ENCODE measurements at places on chromosomes 1 and 21. TPM values are rescaled to one million over a fixed set of nuclear protein-coding genes. Genes with fewer than 3 reads are reported as not detected.

- H3K27ac ChIP-seq, result no peak overlapping the region
- H3K4me3 ChIP-seq, result no peak overlapping the region
- peaks cover 4% of the 10 kb centered on the region for H3K27me3 ChIP-seq
- no peaks in the 10 kb centered on the region for H3K36me3 ChIP-seq
- H3K4me1 ChIP-seq, result no peaks in the 10 kb centered on the region
- no peak for DNase-seq
Observed at GRCh38 chr1:209431813-209432442, 151.6 kb upstream of the CAMK1G start.

DNA sequence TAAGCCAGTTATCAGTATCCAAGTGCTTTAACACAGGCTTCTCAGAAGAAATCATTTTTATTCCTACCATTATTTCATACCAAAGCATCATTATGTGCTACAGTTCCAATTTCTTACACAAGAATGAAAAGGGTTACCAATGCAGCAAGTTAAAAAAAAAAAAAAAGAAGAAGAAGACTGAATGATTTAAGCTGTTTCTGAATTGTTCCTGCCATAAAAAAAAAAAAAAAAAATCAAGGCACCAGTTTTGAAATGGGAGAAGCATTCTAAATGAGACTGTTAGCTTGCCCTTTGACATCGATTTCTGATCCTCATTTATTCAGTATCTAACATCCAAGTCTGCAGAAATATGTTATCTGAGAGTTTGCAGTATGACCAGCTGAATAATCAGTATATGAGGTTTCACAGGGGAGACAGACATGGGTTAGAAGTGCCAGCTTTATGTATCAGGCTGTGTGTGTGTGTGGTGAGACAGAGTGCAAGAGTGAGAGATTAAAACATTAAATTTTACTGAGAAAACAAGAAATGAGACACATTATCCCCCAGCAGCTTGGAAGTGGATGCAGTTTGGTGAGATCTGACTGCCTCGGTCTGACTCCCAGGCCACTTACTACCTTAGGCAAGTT, 105.8 kb downstream of the COLGALT2 start:
- H3K4me1 ChIP-seq, result no peaks in the 10 kb centered on the region
- H3K27ac ChIP-seq, result no peak overlapping the region
- H3K4me3 ChIP-seq, result no peak overlapping the region
- H3K36me3 ChIP-seq, result peaks cover 3% of the 10 kb centered on the region
- DNase-seq, result no peak

DNA sequence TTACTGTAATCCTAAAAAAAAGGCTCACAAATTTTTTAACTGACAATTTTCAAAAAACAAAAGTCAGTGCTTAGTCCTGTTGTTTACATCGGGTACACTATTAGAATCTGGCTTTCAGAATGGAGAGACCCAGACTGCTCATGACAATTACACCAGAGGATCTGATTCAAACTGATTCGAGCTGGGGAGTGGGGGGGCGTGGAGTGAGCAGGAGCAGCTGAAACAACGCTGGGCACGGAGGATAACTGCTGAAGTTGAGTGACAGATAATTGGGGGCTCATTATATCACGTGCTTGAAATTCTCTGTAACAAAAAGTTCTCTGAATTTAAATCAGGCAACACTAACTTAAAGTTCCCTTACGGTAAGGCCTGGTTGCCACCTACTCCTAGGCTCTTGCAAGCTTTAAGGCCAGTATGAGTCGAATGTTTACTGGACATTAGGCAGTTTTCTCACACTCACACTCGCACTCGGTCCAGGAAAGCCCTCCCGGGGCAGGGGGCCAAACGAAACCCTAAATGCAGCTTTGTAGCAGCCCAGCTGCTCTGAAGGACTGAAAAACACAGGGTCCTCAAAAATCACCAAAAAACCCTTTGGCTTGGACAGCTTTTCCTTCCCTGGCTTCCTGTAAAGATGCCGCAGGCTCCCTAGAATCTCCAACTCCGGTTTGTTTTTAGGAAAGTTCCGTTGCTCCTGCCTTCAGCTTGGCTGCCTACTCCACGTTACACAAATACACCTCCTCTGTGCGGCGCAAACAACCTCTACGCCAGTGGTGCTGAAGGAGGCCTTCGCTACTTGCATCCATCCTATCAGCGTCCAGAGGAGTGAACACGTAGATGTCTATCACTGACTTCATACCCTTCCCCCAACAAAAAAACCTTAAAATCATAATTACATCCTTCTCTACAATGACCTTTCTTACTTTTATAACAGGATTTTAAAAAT, 42.9 kb downstream of the CAPZB start:
- DNase-seq, result no peak
- no peak overlapping the region for H3K27ac ChIP-seq
- H3K27me3 ChIP-seq, result no peaks in the 10 kb centered on the region
- H3K4me1 ChIP-seq, result peaks cover 54% of the 10 kb centered on the region

- H3K4me1 ChIP-seq, result no peaks in the 10 kb centered on the region
- H3K4me3 ChIP-seq, result no peak overlapping the region
- no peak for DNase-seq
Observed at GRCh38 chr1:67571406-67571805, 113.6 kb upstream of the GADD45A start.

DNA sequence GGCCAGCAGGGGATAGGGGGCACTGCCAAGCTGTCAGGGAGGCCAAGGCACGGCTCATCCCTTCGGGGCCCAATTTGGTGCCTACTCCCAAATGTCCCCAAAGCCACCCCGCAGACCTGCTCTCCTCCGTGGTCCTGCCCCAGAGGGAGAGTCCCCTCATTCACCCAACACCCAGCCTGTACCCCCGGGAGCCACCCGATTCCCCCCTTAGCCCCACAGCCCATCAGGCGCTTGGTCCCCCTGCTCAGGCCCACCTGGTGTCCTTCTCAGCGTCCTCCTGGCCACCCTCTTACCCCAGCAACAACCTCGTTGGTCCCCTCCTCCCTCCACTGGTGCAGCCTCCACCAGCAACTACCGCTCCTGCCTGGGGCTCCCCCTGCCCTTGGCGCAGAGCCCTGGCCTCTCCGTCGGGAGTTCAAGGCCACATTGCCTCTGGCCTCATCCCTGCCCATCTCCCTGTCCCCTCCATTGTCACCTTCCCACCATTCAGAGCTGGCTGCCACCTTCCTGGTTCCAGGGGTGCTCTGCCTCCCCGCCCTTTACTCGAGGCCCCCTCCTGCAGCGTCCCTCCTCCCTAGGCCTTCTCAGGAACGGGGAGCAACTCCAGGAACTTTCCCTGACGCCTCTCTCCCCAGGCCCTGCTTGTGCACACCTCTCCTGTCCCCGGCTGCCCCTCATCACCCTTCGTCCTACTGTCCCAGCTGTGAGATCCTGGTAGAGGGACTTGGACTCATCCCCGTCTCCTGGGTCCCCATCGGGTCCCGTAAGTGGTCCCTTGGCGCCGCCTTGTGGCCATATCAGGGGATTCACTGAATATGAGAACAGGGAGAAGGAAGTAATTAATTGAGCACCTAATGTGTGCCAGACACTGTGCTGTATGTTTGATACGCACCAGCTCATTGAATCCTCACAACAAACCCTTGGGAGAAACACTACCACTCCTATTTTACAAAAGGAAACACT, 73.9 kb downstream of the RAP1GAP start:
- H3K27ac ChIP-seq, result no peak overlapping the region
- no peak overlapping the region for H3K4me3 ChIP-seq
- H3K4me1 ChIP-seq, result no peaks in the 10 kb centered on the region
- no peaks in the 10 kb centered on the region for H3K36me3 ChIP-seq
- H3K27me3 ChIP-seq, result no peaks in the 10 kb centered on the region
- DNase-seq, result peak; percentile 93

GRCh38 chr1:8016895-8017241, 9.2 kb downstream of the ERRFI1 start:
- H3K27me3 ChIP-seq, result peaks cover 7% of the 10 kb centered on the region
- no peak overlapping the region for H3K27ac ChIP-seq
- DNase-seq, result no peak
- no peak overlapping the region for H3K4me3 ChIP-seq
- H3K4me1 ChIP-seq, result peaks cover 31% of the 10 kb centered on the region

DNA sequence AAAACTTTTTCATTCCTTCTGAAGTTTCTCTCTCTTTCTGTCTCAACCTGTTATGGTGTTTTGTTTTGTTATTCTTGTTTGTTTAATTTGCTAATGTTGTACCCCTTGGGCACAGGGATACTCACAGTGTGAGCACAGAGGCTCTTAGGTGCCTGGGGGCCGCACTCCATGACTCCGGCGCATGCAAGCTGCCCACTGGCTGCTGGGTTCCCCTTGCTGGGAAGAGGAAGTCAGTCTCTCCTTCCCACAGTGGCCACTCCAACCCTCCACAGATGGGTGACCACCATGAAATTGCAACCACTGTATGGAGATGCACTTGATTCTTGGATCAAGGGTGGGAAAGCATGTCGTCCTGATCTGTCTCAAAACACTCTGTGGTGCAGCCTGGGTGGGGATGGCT, 4.6 kb upstream of the CD1A start:
- H3K36me3 ChIP-seq, result no peaks in the 10 kb centered on the region
- no peak overlapping the region for H3K4me3 ChIP-seq
- H3K27me3 ChIP-seq, result no peaks in the 10 kb centered on the region
- DNase-seq, result no peak

DNA sequence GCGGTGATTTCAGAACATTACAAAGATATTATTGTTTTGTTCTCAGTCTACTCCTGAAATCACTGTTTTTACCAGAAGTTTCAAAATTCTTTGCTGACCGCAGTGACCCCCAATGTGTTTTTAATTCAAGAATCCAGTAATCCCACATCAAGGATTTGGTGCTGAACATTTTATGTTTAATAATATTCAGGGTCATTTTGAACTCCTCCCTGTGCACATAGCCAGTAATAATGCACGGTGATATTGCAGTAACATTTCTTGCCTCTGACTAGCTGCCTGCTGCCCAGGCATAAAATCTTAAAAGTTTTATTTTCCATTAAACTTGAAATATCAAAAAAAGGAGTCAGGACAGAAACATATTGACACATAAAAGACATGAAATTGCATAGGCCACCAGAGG, 443.4 kb upstream of the NCAM2 start:
- DNase-seq, result no peak
- H3K27ac ChIP-seq, result no peak overlapping the region
- H3K27me3 ChIP-seq, result no peaks in the 10 kb centered on the region
- H3K36me3 ChIP-seq, result no peaks in the 10 kb centered on the region

DNA sequence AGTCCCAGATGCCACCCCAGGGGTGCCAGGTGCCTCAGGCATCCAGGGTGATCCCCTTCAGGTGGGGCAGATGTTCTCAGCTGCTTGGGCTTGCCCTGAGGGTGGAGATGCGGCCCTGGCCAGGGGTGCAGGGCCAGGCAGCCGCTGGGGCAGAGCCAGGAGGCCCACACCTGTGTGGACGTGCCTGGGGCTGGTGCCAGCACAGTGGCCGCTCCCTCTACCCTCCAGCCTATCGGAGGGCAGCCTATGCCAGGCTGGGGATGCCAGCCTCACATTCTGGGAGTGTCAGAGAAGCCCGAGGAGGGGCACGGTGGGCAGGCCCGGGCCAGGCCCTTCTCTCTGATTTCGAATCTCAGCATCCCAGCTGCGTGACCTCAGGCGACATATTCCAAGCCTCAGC, 96.5 kb upstream of the WNT4 start:
- DNase-seq, result no peak
- no peak overlapping the region for H3K4me3 ChIP-seq
- peaks cover 10% of the 10 kb centered on the region for H3K27me3 ChIP-seq
- no peaks in the 10 kb centered on the region for H3K36me3 ChIP-seq

GRCh38 chr1:110049801-110050601, 15.6 kb downstream of the STRIP1 start:
- no peak for DNase-seq
- no peaks in the 10 kb centered on the region for H3K27me3 ChIP-seq
- no peak overlapping the region for H3K4me3 ChIP-seq
- peaks cover 98% of the 10 kb centered on the region for H3K36me3 ChIP-seq

GRCh38 chr1:175273376-175274031, 80.9 kb upstream of the KIAA0040 start:
- no peaks in the 10 kb centered on the region for H3K27me3 ChIP-seq
- DNase-seq, result no peak
- H3K4me3 ChIP-seq, result no peak overlapping the region
- no peaks in the 10 kb centered on the region for H3K4me1 ChIP-seq

DNA sequence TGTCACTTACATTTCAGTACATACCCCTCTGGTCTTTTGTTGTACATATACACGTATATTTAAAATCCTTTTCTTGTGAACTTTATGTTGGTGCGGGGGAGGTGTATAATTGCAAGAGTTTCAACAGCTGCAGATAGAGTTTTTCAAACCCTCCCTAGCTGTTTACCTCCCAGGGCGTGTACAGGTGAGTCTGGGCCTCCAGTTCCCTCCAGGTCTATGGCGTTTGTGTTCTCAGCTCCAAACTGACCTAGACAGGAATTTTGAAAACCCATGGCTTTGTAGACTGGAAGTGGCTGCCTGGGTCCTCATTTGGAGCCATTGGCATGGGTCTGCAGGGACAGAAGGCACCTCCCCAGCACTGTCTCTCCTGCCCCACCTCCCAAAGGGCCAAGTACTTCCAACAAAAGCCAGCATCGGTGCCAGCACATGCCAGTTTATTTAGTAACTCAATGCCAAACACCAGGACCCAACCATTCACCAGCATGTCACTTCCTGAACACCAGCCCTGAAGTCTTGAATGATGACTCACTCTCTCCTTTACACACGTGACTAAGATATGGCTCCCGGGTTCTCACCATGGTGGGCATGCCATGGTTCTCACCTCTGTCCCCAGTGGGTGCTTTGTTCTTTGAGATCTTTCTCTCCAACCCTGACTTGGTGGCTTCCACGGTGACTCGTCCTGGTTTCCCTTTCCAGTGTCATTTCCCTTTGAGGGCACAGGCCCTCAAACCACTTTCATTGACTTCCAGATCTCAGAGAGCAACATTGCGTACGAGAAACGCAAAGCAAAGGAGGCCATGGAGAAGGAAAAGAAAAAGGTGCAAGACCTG, 57.3 kb upstream of the EFHD2 start:
- H3K27ac ChIP-seq, result no peak overlapping the region
- H3K36me3 ChIP-seq, result no peaks in the 10 kb centered on the region
- H3K27me3 ChIP-seq, result no peaks in the 10 kb centered on the region
- no peak overlapping the region for H3K4me3 ChIP-seq
- H3K4me1 ChIP-seq, result no peaks in the 10 kb centered on the region

GRCh38 chr1:234621127-234621468, 11.1 kb upstream of the IRF2BP2 start:
- peaks cover 33% of the 10 kb centered on the region for H3K4me1 ChIP-seq
- H3K27me3 ChIP-seq, result no peaks in the 10 kb centered on the region
- H3K36me3 ChIP-seq, result no peaks in the 10 kb centered on the region
- no peak for DNase-seq

- no peak overlapping the region for H3K4me3 ChIP-seq
- DNase-seq, result no peak
- H3K27me3 ChIP-seq, result no peaks in the 10 kb centered on the region
- no peaks in the 10 kb centered on the region for H3K36me3 ChIP-seq
Observed at GRCh38 chr1:187236676-187237075, 407.9 kb downstream of the PLA2G4A start.

The NLRP3 gene
- polyA plus RNA-seq, result 3.4 TPM

The FAM167B gene
- 2.7 TPM for polyA plus RNA-seq

The ERICH3 gene
- polyA plus RNA-seq, result 0.15 TPM

The PLEKHN1 gene
- 0.80 TPM for polyA plus RNA-seq

The PLPPR5 gene
- polyA plus RNA-seq, result not detected
